ENCODE measurements at places on chromosomes 11 and 22.

DNA sequence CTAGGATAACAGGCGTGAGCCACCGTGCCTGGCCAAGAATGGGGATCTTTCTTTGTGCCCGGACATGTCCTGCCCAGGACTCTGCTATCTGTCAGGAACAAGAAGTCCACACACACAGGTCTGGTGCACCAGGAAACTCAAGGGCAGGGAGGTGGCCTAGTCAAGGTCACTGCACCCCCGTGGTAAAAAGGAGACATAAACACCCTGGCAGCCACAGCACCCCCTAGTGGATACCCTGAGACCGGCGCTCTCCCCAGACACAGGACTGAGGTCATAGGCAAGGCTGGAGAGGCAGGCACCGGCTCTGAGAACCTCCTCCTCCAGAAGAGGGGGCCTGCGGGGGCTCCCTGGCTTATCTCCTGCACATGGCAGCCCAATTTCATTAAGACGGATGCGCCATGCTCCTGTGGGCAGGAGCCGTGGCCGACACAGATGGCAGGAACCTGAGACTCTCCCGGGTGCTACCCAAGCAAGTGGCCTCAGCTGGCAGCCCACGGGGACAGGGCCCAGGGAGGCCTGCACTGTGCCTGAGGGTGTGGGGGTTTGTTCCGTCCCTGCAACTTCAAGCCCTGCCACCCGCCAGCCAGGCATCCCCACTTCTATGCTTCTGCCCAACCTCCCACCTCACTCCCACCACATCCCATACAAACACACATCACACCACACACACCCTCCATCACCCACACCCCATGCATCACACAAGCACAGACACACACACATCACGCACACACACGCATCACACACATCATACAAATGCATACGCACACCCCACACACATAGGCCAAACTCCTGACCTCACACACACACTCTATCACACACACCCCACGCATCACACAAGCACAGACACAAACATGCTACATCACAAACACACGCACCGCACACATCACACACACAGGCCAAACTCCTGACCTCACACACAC is 19.6 kb downstream of the MACROD1 start:
- DNase-seq, result peak; percentile 52

GRCh38 chr22:29944339-29944738 is 61.4 kb downstream of the MTMR3 start:
- DNase-seq, result no peak

DNA sequence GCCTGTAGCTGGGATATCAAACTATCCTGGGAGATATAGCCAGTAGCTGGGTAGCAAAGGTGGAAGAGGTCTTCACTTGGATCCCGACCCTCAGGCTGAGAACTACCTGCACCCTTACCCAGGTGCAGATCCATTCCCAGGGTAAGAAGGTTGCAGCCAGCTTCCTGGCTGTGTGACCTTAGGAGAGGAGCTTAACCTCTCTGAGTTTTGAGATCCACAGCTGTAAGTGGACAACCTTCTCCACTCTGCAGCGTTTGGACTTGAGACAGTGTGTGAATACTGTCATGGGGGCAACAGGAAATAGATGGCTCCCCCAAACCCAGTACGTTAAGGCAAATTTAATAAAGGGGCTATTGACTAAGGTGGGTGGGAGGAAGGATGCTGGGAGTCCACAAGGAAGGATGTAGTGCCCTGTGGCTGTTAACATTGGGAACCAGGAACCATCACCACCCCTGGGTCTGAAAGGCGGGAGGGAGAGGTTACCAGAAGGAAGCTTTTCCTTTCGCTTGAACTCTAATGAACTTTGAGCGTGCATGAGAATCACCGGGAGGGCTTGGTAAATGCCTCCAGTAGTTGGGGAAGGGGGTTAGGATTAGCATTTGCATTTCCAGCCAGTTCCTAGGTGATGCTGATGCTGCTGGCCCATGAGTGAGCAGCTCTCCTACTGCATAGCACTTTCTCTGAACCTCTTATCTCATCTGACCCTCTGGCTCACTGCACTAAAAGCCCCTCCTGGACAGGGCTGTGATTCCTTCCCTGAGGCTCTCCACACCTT is 24.4 kb downstream of the SGSM1 start:
- no peak for DNase-seq

DNA sequence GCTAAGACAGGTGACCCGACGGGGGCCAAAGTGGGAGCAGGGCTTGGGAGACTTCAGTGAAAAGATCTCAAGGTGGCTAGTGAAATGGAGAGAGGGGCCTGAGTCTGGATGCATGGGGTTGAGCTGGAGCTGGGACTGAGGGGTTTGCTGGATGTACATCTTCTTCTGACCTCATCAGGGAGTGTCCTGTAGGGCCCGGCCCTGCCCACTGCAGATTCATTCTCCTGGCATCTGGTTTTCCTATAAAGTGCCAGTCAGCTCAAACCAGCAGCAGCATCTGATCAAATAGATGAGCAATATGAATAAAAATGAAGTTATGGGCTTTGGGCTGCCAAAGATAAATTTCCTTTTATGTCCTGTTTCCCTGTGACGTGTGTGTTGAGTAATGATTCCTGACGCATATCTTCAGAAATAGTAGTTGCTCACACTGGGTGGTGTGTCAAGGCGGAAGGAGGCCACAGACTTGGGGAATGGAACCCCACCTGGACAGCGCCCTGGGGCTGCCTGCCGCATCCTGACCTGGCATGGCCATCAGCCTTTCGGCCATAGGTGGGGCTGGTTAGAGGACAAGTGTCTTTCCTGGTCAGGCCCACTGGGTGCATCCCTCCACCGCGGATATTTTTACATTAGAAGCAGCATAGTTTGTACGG is 135.4 kb downstream of the OSBP2 start:
- no peak for DNase-seq

- peak; percentile 5 for DNase-seq
Measured at GRCh38 chr22:36027935-36028645, 534 bp downstream of the RBFOX2 start.

DNA sequence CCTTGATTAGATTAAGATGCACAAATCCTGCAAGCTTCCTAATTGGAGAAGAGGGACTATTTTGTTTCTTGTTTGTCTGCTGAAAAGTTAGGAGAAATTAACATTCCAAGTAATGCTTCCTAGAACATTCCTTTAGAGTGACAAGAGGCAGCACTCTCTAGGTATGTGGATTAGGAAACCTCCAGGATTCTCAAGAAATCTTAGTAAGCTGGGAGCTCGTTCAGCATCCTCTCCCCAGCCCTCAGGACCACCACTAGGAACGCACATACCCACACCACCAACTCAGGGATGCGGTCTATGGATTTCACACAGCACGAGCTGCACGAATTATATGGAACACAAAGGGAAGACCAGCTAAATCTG is 52.9 kb downstream of the NCAPD3 start:
- no peak for DNase-seq

- peak; percentile 56 for DNase-seq
Measured at GRCh38 chr22:43993072-43993760, 30.9 kb upstream of the PARVB start.

DNA sequence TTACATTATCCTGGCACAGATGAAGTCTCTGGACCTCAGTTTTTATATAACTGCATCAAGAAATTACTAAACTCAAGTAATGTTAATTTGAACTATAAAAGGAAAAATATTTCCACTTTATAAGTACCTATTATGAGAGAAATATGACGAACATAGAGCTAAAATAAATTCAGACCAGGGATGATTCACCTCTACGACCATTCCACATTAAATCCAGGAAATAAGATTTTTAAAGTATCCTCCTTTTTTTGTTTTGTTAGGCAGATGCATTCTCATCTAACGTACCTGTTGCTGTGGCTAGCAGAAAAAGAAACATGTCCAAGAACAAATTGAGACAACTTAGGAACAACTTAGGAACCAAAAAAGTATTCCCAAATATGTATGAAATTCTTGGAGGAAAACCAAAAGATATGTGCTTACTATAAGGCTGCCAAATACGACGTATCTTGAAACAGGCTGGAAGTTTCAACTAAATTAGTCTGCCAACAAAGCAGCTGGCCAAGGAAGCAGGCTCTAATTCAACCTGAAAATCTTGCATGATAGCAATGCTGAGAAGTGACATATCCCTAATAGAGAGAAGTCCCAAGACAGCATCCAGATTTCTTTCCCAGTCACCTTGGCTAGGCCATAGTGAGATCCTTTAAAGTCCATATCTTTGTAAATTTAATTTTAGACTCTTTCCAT is 15.7 kb downstream of the SPTY2D1 start:
- DNase-seq, result no peak

GRCh38 chr22:37334461-37334858 is 52.2 kb downstream of the CYTH4 start:
- DNase-seq, result no peak

- peak; percentile 39 for DNase-seq
Measured at GRCh38 chr11:17277024-17277584, 565 bp downstream of the NUCB2 start.

DNA sequence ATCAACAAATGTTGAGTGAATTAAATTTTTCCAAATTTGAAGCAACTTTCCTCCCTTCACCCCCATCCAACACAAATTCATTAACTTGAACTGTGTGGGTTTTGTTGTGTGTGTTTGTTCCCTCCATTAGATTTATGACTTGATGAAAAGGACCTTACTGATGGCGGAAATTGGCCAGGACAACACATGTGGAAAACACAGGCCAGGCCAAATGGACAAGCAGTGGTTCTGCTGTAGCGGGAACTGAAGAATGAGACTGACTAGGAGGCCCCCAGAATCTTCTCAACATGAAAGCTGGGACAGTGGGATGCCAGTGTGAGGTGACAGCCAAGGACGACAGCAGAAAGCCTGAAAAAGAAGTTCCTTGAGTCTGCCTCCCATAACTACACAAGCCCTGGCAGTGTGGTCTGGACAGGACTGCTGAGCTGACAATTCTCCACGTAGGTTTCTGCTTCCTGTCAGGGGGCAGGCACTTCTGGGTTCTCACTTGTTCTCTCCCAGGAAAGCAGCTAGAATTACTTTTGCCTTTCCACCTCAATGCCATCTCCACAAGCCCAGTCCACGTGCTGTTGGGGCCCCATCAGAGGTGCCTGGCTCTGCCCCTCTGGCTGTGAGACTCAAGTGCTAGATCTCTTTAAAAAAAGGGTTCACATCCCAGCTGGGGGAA is 94.3 kb downstream of the ETS1 start:
- DNase-seq, result no peak

GRCh38 chr11:27242591-27242990 is 120.4 kb downstream of the CCDC34 start:
- DNase-seq, result no peak

DNA sequence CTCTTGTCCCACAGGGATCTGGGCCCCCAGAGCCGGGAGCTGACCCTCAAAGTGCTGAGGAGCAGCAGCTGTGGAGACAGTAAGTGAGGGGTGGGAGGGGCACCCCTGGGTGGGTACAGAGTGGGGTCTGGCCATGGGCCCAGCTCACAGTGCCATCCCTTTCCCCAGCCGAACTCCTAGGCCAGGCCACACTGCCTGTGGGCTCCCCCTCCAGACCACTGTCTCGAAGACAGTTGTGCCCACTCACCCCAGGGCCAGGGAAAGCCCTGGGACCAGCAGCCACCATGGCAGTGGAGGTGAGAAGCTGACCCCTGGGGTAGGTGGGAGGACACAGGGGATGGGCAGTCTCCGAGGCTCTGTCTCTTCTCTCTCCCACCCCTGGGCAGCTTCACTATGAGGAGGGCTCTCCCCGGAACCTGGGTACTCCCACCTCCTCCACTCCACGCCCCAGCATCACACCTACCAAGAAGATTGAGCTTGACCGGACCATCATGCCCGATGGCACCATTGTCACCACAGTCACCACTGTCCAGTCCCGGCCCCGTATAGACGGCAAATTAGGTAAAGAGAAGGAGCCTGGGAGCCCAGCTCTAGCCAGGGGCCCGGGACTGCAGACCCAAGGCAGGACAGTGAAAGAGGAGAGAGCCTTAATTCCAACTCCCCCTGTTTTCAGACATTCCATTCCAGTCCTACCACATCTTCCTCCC is 5.3 kb downstream of the C2CD2L start:
- DNase-seq, result no peak

DNA sequence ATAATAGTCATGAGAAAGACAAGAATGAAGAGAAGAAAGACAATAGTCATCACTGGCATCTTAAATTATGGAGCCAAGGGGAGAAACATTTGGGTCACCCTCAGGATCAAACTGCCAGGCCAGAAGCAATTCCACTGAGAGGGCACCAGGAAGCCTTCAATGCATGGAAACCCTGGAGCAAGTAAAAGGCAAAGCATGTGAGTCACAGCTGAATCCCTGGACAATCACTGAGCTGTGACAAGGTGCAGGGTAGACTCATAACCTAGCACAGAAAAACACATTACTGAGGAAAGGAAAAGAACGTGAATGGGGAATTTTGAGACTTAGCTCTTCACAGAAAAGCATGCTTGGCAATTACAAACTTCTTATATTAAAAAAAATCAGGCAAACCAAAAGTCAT is 1.6 kb downstream of the KCNJ1 start:
- DNase-seq, result no peak

GRCh38 chr11:96481771-96482170 is 92.0 kb downstream of the JRKL start:
- DNase-seq, result no peak

GRCh38 chr22:31676700-31677099 is 14.7 kb upstream of the PISD start:
- DNase-seq, result peak; percentile 94

GRCh38 chr11:10454878-10455631 is at the start of gene AMPD3:
Gene AMPD3, plus strand, starts transcription at chr11:10455264. Its CDS starts 6,256 bp downstream, at chr11:10461520.
- no peak for DNase-seq

- DNase-seq, result no peak
Measured at GRCh38 chr22:37027556-37027955, 8.0 kb downstream of the MPST start.

GRCh38 chr22:34969001-34969790 is 96.8 kb upstream of the ISX start:
- DNase-seq, result no peak

DNA sequence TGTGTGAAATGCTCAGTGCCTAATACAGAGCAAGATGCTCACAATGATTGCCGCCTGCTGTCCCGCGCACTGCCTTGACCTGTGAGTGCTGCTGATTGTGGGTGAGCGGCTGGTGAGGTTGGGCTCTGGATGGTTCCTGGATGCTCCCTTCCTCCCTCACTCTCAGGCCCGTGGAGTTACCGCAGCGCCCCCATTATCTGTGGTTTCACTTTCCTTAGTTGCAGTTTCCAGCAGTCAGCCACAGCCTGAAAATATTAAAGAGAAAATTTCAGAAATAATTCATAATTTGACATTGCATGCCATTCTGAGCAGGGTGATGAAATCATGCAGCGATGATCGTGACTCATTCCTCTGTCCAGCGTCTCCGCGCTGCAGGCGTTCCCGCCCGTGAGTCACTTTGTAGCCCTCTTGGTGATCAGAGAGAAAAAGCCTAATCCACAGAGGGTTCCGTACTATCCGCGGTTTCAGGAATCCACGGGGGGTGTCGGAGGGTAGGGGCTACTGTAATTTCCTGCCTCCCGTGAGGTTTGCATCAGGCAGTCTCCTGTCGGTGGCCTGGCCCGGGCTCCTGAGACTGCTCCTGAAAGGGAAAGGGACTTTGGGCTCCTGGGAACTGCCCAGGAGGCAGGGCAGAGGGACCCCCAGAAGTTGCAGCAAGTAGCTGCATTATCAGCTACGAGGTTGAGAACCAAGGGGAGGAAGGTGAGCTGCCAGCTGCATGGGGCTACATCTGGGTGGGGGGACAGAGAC is 10.6 kb downstream of the RPL3 start:
- no peak for DNase-seq

GRCh38 chr22:50698546-50698945 is 25.9 kb downstream of the SHANK3 start:
- no peak for DNase-seq

GRCh38 chr22:21816787-21817496 is 50.5 kb downstream of the MAPK1 start:
- peak; percentile 75 for DNase-seq
